HEK293T (cell line): ENCODE measurements at places on chromosomes 3 and 15.

- DNase-seq: no peak
Observed at GRCh38 chr15:74913041-74913440, 6.4 kb upstream of the FAM219B start.

DNA sequence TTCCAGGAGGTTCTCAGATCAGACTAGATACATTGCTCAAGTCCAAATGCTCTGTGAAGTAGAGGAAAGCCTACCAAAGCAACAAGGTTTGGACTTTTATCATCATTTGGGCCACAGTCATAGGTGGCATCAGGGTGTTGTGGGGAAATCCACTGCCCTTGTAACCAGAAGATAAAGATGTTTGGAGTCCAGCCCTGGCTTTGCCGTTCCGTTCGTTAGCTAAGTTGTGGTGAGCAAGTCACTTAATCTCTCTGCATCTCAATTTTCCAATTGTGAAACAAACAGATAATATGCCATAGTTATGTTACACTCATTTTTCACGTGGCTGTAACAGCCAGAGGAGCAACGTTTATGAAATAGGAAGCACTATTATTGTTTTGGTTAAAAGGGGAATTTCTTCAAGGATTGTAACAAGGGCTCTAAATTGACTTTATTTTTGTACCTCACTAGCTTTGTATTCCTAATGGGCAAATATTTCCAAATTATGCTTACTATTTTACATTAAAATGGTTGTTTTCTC is 125.6 kb downstream of the CD47 start:
- no peak for DNase-seq

GRCh38 chr15:94026458-94027304 is 204.7 kb upstream of the MCTP2 start:
- DNase-seq: no peak

- no peak for DNase-seq
Observed at GRCh38 chr3:40162616-40163015, 146.9 kb upstream of the EIF1B start.

DNA sequence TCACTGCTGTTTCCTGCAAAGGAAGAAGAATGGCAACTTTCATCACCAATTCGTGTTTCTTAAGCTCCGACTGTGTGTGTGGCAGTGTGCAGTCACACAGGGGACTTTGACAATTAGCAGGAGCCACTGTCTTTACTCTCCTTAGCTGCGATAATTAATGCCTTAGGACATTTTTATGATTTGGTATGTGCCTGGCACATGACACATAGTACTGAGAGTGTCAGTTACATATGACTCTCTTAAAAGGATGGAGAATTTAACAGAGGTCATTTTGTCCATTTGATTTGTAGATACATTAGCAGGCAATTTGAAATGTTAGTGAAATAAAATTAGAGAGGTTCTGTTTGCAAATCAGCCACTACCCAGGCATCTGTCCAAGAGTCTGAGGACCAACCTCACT is 128.9 kb upstream of the VEPH1 start:
- DNase-seq: no peak
